ENCODE measurements at places on chromosomes 4 and X.

DNA sequence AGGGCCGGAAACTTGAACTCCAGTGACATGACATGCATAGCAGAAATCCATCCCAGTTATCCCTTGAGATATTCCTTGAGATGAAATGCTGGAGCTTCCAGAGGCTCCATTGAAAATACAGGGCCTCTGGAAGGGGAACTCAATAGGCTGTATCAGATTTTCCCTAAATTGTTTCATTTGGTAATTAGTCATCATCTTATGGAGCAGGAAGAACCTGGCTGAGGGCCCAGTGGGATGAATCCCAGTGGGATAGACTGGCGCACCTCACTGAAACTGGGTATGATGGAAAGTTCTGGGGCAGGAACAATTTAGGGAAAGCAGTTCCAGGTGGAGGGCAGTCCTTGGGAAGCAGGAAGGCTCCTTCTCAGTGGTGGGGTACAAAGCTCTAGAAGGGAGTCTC lies 307.8 kb upstream of the DIPK2B start:
- DNase-seq, result no peak

GRCh38 chrX:14936561-14936960 lies 63.3 kb downstream of the MOSPD2 start:
- DNase-seq, result no peak

DNA sequence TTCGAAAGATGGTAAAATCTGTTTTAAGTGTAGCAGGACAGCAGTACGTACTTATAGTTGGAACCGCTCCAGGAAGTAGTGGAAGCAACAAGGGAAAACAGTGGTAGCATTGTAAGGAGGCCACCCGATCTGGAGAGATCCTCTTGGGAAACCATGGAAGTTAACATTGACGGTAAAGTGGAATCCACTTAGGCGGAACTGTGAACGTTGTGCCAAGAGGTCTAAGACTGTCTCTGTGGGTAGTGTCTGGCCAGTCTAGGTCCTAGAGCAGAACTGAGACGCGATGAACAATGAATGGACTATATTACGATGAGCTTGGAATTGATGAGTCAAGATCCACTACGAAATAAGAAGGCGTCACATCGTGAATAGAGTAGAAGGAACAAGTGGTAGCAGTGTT lies 124.0 kb downstream of the TENM3 start:
- no peak for DNase-seq

GRCh38 chr4:74944354-74944793 lies 11.5 kb downstream of the PARM1 start:
- DNase-seq, result no peak

DNA sequence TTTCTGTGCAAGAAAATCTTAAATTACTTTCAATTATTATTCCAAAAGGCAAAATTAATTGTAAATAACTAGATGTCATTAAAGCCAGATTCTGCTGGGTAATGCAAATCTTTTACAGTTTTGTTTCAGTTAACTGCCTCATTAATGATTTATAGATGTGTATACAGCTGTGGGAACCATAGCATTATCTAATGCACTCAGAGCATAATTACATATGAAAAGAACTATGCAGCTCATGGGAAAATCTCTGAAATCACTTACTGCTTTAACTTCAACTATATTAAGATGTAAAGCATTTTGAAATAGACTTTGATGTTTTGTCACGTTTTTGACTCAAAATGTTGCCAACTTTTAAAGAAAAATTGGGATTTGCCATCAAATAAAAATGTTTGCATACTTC lies 630.3 kb upstream of the KLHL4 start:
- DNase-seq, result no peak
